Caco-2 (cell line): ENCODE measurements at places on chromosomes 16 and 17.
A peak's percentile ranks its signal among the peaks of the same experiment; 100 is the strongest.

GRCh38 chr16:67431775-67432505, 1.0 kb downstream of the HSD11B2 start:
- H3K36me3 ChIP-seq = no peaks in the 10 kb centered on the region
- H3K4me1 ChIP-seq = peaks cover 19% of the 10 kb centered on the region
- no peaks in the 10 kb centered on the region for H3K27me3 ChIP-seq
- no peak for DNase-seq

- H3K36me3 ChIP-seq = no peaks in the 10 kb centered on the region
- no peak overlapping the region for H3K4me3 ChIP-seq
- H3K27ac ChIP-seq = no peak overlapping the region
- no peak for DNase-seq
- H3K4me1 ChIP-seq = peaks cover 11% of the 10 kb centered on the region
Measured at GRCh38 chr17:76032073-76032779, 5.1 kb upstream of the EVPL start.

DNA sequence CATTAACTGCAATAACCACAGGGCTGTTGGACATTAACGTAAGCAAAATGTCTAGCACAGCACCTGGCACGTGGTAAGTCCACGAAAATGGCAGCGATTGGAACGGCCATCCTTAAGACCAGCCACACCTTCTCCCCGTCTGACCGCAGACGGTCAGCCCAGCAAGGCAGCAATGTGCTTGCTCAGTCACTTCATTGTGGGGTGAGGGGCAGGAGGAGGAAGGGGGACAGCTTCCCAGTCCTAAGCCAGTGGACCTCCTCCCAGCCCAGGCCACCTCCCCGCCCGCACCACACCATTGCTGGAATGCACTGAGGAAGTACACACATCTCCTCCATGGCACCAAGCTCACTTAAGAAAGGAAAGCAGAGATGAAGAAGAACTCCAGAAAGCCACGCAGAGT, 8.6 kb upstream of the MYLK3 start:
- 0 out of 2 replicates have a peak, but pooled peaks cover 4% of the 10 kb centered on the region for H3K4me1 ChIP-seq
- no peak overlapping the region for H3K27ac ChIP-seq
- DNase-seq = no peak
- H3K27me3 ChIP-seq = no peaks in the 10 kb centered on the region

- H3K27ac ChIP-seq = no peak overlapping the region
- H3K4me3 ChIP-seq = no peak overlapping the region
- no peaks in the 10 kb centered on the region for H3K27me3 ChIP-seq
- no peaks in the 10 kb centered on the region for H3K4me1 ChIP-seq
- H3K36me3 ChIP-seq = no peaks in the 10 kb centered on the region
Measured at GRCh38 chr16:73268366-73268993, 220.6 kb upstream of the ZFHX3 start.

DNA sequence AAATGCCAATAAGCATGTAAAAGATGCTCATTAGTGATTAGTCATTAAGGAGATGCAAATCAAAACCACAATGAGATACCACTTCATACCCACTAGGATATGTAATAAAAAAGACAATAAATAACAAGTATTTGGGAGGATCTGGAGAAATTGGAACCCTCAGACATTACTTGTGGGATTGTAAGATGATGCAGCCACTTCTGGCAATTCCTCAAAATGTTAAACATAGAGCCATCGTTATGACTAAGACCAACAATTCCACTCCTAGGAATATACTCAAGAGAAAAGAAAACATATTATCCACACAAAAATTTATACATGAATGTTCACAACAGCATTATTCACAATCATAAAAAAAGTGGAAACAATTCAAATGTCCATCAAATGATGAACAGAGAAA, 336.2 kb upstream of the PMFBP1 start:
- no peaks in the 10 kb centered on the region for H3K27me3 ChIP-seq
- no peak overlapping the region for H3K27ac ChIP-seq

DNA sequence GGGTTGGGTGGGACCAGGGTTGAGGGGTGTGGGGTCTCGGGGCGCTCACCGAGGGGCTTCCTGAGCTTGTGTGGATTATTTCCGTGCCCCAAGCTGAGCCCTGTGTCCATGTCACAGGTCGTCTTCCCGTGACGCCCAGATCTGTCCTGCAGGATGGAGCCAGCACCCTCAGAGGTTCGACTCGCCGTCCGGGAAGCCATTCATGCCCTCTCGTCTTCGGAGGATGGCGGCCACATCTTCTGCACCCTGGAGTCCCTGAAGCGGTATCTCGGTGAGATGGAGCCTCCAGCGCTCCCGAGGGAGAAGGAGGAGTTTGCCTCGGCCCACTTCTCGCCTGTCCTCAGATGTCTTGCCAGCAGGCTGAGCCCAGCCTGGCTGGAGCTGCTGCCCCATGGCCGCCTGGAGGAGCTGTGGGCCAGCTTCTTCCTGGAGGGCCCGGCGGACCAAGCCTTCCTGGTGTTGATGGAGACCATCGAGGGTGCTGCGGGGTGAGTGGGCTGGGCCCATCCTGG, 1.0 kb downstream of the TELO2 start:
- H3K27ac ChIP-seq = peak overlapping the region; percentile 98
- DNase-seq = peak; percentile 40
- peaks cover 3% of the 10 kb centered on the region for H3K36me3 ChIP-seq

DNA sequence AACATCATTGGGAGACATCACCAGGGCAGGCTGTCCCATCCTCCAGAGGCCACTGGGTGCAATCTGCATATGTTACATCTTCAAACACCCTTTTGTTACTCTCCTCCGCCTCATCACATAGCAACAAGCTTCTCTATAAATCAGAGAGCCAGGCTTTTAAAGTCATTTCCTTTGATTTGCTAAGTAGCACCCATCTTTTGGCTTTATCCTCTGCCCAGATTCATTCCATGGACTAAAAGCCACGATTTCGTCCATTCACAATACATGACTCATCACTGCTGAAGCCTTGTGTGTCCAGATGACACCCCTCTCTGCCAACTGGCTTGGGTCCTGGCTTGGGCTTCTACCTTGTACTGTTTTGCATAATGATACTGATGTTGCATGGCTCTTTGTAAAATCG, 2.0 kb upstream of the KRT38 start:
- no peak for DNase-seq
- no peaks in the 10 kb centered on the region for H3K36me3 ChIP-seq
- H3K27me3 ChIP-seq = no peaks in the 10 kb centered on the region
- H3K4me1 ChIP-seq = no peaks in the 10 kb centered on the region

- peaks cover 5% of the 10 kb centered on the region for H3K36me3 ChIP-seq
- H3K27me3 ChIP-seq = no peaks in the 10 kb centered on the region
- no peaks in the 10 kb centered on the region for H3K4me1 ChIP-seq
- no peak overlapping the region for H3K27ac ChIP-seq
- H3K4me3 ChIP-seq = no peak overlapping the region
- no peak for DNase-seq
Measured at GRCh38 chr17:320809-321385, 31.7 kb downstream of the RPH3AL start.

GRCh38 chr17:45813048-45813725, 29.1 kb downstream of the CRHR1 start:
- H3K27me3 ChIP-seq = no peaks in the 10 kb centered on the region
- no peak overlapping the region for H3K4me3 ChIP-seq
- H3K4me1 ChIP-seq = no peaks in the 10 kb centered on the region

- H3K4me3 ChIP-seq = no peak overlapping the region
- no peaks in the 10 kb centered on the region for H3K27me3 ChIP-seq
- no peak for DNase-seq
- no peaks in the 10 kb centered on the region for H3K36me3 ChIP-seq
- no peak overlapping the region for H3K27ac ChIP-seq
Measured at GRCh38 chr17:33888455-33888854, 366.6 kb upstream of the CCL2 start.

DNA sequence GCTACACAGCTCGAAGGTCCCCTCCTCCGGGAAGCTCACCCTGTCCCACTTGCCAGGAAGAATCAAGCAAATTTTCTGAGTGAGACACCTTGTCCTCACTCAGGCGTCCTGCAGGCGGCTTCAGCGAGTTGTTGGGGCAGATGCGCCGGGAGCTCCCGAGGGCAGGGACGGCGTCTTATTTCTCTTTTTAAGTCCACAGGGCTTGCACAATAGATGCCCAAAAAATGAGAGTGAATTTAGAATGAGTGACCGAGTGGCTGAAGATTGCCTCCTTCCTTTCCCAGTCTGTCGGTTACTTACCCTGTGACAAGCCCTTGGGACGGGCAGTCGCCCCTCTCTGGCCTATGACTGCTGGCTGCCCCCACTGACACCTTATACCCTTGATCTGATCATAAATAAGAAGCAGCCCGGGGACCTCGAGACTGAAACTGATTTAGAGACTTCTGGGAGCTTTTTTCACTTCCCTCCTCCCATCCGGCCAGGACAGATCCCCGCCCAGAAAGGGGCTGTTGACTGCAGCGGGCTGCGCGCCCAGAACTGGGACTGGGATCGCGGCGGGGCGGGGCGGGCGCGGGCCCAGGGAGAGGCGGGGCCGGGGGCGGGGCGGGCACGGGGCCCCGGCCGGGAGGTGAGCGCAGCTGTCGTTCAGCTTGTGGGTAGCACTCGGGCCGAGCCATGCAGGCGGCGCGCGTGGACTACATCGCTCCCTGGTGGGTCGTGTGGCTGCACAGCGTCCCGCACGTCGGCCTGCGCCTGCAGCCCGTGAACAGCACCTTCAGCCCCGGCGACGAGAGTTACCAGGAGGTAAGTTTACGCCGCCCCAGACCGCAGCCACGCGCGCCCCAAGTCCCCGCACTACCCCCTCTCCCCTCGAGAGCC, at the start of gene TTYH2:
Gene TTYH2 (plus strand): TSS at position 659 of the 879 bp plus-strand sequence. CDS start 17 bp downstream, at position 676.
- H3K36me3 ChIP-seq = peaks cover 2% of the 10 kb centered on the region; the same call in 1 of the 2 replicates
- H3K4me3 ChIP-seq = peak within 1 kb of the TSS; percentile 67
- peak; percentile 88 for DNase-seq
- H3K27ac ChIP-seq = peak within 1 kb of the TSS; percentile 83

GRCh38 chr17:53249036-53249435, 573.7 kb upstream of the KIF2B start:
- DNase-seq = no peak
- H3K4me3 ChIP-seq = no peak overlapping the region
- no peaks in the 10 kb centered on the region for H3K36me3 ChIP-seq
- no peaks in the 10 kb centered on the region for H3K27me3 ChIP-seq
- no peaks in the 10 kb centered on the region for H3K4me1 ChIP-seq

DNA sequence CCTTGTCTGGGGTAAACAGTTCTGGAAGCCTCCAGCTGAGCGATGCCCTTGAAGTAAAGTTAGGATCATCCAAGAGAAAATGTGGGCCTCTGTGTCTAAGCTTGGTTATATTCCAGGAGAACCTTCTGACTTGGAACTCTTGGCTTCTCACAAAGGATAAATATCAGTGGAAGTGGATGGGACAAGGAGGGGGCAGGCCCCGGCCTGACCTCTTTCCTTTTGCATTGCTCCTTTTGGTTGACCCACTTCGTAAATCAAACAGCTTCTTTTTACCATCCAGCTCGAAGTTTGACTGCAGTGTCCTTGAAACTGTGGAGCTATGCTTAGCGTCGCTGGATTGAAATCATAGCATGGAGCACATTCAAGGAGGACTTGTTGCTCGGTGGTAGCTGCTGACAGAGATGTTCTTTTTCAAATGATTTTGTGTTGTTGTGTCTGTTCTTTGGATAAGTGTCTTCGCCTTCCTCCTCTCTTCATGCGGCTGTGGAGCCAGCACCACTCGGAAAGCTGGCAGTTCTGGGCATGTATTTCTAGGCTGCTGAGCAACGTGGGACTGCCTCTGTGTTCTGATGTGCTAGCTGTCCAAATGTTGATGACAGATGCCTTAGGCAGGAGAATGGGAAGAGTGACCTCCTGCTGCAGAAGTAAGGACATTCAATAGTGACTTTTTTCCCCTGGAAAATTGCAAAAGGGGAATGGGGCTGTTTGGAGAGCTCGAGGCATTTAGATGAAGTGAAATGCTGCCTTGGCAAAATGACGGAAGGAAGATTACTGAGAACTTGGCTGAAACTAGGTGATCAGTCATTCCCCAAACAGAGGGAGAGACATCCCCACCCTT, 4.5 kb downstream of the MINK1 start:
- no peaks in the 10 kb centered on the region for H3K36me3 ChIP-seq
- no peaks in the 10 kb centered on the region for H3K27me3 ChIP-seq

DNA sequence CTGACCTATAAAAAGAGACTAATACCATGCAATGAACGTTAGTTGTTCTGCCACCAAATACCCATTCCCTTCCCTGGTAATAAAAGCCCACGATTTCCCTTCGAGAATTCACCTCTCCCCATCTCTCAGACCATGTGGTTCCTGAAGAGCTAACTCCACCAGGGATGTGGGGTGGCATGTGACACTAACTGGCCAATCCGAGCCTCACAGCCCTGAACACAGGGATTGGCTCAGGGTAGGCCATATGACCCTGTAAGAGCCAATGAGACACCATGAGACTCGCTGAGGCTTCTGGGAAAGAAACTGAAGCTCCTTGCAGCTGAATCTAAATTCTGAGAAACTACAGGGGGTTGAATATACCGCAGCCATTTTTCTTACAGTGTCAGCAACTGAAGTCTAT, 21.1 kb downstream of the HELZ start:
- peak; percentile 88 for DNase-seq
- peak overlapping the region; percentile 70 for H3K27ac ChIP-seq
- no peaks in the 10 kb centered on the region for H3K27me3 ChIP-seq
- H3K4me3 ChIP-seq = peak overlapping the region; percentile 45
- no peaks in the 10 kb centered on the region; the same call in 1 of the 2 replicates for H3K36me3 ChIP-seq

- no peaks in the 10 kb centered on the region for H3K36me3 ChIP-seq
- H3K4me1 ChIP-seq = peaks cover 42% of the 10 kb centered on the region
- H3K4me3 ChIP-seq = no peak overlapping the region
- DNase-seq = no peak
- no peaks in the 10 kb centered on the region for H3K27me3 ChIP-seq
- H3K27ac ChIP-seq = no peak overlapping the region
Measured at GRCh38 chr16:81001330-81001729, 5.4 kb downstream of the CMC2 start.

DNA sequence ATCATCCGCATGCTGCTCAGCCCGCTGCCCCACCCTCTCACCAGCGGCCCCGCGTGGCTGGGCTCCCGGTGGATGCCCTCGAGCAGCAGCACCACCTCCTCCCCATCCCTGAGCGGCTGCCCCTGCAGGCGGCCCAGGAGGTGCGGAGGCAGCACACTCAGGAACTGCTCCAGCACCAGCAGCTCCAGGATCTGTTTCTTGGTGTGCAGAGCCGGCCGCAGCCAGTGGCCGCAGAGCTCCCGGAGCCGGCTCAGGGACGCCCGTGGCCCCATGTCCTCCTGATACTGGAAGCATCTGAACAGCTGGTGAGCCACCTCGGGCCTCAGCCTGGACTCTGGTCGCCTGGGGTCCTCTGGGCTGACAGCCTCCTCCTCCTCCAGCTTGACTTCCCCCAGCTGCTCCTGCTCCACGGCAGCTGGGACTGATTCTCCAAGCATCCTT, 6.6 kb downstream of the ZSCAN10 start:
- H3K27ac ChIP-seq = no peak overlapping the region
- no peak overlapping the region for H3K4me3 ChIP-seq
- H3K4me1 ChIP-seq = no peaks in the 10 kb centered on the region
